CD4-positive, CD25-positive, alpha-beta regulatory T cell (primary cell): ENCODE measurements at places on chromosomes 12 and 14. TPM values are rescaled to one million over a fixed set of nuclear protein-coding genes. Genes with fewer than 3 reads are reported as not detected.

The GPR137C gene
- total RNA-seq, result 0.22 TPM

DNA sequence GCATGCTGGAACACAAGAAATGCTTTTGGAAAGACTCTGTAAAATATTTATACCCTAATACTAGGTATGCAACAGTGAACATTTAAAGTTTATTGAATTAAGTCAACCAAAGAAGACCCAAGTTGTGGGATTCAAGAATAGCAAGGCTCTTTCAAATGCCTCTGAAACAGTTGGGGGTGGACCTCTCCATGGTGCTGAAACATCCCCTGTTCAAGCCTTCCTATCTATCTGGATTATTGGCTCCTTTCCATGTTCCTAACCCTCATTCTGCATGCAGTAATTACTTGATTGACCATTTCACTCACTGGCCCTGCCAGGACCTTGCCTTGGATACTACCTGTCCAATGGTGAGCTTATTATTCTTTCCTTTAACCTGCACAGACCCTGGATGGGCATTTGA lies 349.7 kb downstream of the NRXN3 start:
- peak; percentile 24 for DNase-seq
- H3K4me1 ChIP-seq, result no peaks in the 10 kb centered on the region
- H3K27me3 ChIP-seq, result no peaks in the 10 kb centered on the region
- no peaks in the 10 kb centered on the region for H3K36me3 ChIP-seq
- no peak overlapping the region for H3K27ac ChIP-seq

The FAM90A1 gene
- total RNA-seq, result 0.67 TPM

The WSCD2 gene
- 2.3 TPM for total RNA-seq

DNA sequence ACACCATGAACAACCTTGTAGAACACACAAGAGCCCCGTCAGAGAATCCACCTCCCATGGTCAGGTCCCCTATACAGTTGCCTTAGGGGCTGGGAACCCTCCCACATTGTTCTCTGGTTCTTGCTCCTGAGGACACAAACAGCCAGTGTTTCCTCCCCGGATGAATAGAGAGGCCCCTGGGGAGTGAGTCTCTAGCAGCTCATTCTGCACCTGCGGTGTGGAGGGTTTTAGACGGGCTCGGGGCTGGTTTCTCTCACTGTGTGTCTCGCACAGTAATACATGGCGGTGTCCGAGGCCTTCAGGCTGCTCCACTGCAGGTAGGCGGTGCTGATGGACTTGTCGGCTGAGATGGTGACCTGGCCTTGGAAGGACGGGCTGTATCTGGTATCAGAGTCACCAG lies 1052.1 kb downstream of the TMEM121 start:
- no peaks in the 10 kb centered on the region for H3K36me3 ChIP-seq
- DNase-seq, result no peak
- H3K4me3 ChIP-seq, result no peak overlapping the region
- no peak overlapping the region for H3K27ac ChIP-seq

The NEUROD4 gene
- total RNA-seq, result not detected

GRCh38 chr14:106605548-106606448 lies 1079.4 kb downstream of the TMEM121 start:
- H3K27ac ChIP-seq, result no peak overlapping the region
- H3K4me3 ChIP-seq, result no peak overlapping the region
- H3K36me3 ChIP-seq, result no peaks in the 10 kb centered on the region
- peaks cover 7% of the 10 kb centered on the region for H3K27me3 ChIP-seq
- DNase-seq, result peak; percentile 76

- no peak overlapping the region for H3K4me3 ChIP-seq
- H3K4me1 ChIP-seq, result peaks cover 4% of the 10 kb centered on the region
- no peaks in the 10 kb centered on the region for H3K27me3 ChIP-seq
- no peak for DNase-seq
- no peaks in the 10 kb centered on the region for H3K36me3 ChIP-seq
Measured at GRCh38 chr12:124876171-124876570, 12.5 kb upstream of the SCARB1 start.

DNA sequence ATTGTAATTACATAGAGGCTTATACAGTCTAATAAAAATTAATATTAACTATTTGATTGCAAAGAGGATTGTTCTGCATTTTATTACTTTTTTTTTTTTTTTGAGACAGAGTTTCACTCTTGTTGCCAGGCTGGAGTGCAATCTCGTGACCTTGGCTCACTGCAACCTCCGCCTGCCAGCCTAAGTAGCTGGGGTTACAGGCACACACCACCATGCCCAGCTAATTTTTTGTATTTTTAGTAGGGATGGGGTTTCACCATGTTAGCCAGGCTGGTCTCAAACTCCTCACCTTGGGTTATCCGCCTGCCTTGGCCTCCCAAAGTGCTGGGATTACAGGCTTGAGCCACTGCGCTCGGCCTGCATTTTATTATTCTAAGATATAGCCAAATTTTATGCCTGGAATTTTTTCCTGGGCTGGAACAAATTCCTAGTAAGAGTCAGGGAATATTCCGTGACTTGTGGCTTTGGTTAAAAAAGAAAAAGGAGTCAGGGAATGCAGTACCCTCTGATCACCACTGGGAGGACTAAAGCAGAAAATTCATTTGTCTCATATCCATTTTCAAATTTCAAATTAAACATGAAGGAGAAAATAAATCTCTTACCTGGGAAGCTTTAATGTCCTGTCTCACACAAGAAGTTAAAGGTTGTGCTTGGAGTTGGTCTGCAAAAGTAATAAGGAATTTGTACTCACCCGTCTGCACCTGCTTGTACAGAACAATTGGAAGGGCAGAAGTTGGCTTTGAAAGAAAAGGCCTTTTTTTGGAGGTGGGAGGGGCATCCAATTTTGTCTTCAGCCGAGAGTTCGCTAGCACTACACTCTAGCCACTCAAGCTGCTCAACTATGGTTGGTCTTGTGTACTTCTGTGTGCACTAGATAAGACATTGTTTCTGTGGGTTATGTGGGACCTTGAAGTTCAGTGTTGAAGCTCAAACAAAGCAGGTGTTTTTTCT lies 8.7 kb downstream of the MARK3 start:
- peak; percentile 21 for DNase-seq
- peaks cover 65% of the 10 kb centered on the region for H3K4me1 ChIP-seq
- no peaks in the 10 kb centered on the region for H3K27me3 ChIP-seq
- H3K36me3 ChIP-seq, result no peaks in the 10 kb centered on the region

The OR6C68 gene
- total RNA-seq, result not detected

DNA sequence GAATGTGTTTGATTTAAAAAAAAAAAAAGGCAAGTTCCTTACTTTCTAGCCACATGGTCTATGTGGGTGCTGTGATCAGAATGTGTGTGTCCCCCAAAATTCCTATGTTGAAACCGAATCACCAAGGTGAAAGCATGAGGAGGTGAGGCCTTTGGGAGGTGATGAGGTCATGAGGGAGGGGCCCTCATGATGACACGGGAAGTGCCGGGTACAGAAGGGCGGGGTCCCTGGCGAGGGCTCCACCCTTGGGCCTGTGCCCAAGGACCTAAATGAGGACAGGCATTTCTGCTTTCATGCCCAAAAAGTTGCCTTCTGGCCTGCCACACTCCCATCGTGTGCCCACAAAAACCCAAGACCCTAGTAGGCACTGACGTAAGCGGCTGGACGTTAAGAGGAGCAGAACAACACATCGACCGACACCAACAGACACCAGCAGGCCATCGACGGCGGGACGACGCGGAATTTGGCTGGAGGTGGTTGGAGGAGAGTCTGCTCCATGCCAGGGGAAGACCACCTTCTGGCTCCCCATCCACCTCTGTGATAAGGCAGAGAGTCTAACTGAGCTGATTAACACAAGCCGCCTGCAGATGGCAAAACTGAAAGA lies 211.8 kb downstream of the FOXN3 start:
- no peak for DNase-seq
- no peaks in the 10 kb centered on the region for H3K27me3 ChIP-seq
- H3K36me3 ChIP-seq, result peaks cover 5% of the 10 kb centered on the region
- H3K4me1 ChIP-seq, result no peaks in the 10 kb centered on the region
- H3K4me3 ChIP-seq, result no peak overlapping the region

The ARID2 gene
- total RNA-seq, result 73.4 TPM

GRCh38 chr12:131218026-131218922 lies 264.6 kb downstream of the ADGRD1 start:
- H3K36me3 ChIP-seq, result no peaks in the 10 kb centered on the region
- no peak overlapping the region for H3K4me3 ChIP-seq
- H3K4me1 ChIP-seq, result no peaks in the 10 kb centered on the region
- H3K27ac ChIP-seq, result no peak overlapping the region

DNA sequence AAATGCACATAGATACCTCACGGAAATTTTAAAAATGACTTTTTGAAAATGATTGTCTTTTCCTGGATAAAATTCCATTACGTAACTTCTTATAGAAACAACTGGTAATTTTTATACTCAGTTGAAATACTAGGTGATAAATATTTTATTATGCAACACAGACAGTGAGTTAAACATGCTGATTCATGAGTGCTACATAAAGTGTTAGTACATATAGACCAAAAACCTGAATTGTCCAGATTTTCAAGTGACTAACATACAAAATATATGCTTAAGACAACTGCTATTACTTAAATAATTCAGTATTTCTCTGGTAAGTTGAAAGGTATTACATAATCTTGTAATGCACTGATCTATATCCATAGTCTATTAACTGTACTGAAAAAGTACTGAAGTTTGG lies 11.9 kb downstream of the PTPRO start:
- no peak for DNase-seq
- no peaks in the 10 kb centered on the region for H3K36me3 ChIP-seq
- no peaks in the 10 kb centered on the region for H3K4me1 ChIP-seq
- H3K27ac ChIP-seq, result no peak overlapping the region

DNA sequence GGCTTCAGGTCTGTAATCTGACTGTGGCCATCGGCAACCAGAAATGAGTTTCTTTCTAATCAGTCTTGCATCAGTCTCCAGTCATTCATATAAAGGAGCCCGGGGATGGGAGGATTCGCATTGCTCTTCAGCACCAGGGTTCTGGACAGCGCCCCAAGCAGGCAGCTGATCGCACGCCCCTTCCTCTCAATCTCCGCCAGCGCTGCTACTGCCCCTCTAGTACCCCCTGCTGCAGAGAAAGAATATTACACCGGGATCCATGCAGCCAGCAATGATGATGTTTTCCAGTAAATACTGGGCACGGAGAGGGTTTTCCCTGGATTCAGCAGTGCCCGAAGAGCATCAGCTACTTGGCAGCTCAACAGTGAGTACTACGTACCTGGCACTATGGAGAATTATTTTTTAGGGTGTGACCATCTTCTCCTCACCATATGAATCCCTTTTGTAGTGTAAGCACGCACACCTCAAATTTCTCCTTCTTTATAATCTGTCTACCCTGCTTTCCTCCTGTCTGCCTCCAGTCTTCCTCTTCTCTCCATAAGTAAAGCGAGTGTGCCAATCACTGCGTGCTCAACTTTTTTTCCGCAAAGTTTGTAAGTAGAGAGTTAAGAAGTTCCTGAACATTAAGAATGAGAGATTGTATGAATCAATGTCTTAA lies at the start of gene TPH2:
TSS of gene TPH2 (plus strand) at position 118 of the 658 bp plus-strand sequence. CDS start at position 260, 142 bp downstream.
- H3K27ac ChIP-seq, result no peak within 1 kb of the TSS
- DNase-seq, result peak; percentile 5
- H3K4me3 ChIP-seq, result no peak within 1 kb of the TSS

- H3K36me3 ChIP-seq, result peaks cover 71% of the 10 kb centered on the region
- no peak overlapping the region for H3K27ac ChIP-seq
- no peaks in the 10 kb centered on the region for H3K27me3 ChIP-seq
- no peaks in the 10 kb centered on the region for H3K4me1 ChIP-seq
- no peak for DNase-seq
Measured at GRCh38 chr12:132056951-132057350, 87.2 kb downstream of the DDX51 start.

DNA sequence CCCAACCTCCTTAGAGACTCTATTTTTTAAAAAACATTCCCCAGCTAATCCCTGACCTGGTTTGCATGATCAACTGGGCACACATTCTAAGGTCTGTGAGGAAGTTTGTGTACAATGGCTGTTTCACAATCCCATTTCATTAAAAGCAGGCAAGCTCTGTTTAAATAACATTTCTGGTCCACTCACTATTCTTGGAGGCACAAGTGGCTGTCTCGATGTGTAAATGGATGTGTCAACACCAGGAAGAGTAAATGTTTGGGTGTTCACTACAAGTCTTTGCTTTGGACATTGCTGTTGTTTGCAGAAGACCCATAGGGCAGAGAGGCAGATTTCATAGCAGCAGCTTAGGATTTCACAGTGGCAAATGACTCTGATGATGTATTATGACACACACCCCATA lies 98.3 kb downstream of the PDZRN4 start:
- H3K4me3 ChIP-seq, result no peak overlapping the region
- no peaks in the 10 kb centered on the region for H3K4me1 ChIP-seq
- no peaks in the 10 kb centered on the region for H3K36me3 ChIP-seq

DNA sequence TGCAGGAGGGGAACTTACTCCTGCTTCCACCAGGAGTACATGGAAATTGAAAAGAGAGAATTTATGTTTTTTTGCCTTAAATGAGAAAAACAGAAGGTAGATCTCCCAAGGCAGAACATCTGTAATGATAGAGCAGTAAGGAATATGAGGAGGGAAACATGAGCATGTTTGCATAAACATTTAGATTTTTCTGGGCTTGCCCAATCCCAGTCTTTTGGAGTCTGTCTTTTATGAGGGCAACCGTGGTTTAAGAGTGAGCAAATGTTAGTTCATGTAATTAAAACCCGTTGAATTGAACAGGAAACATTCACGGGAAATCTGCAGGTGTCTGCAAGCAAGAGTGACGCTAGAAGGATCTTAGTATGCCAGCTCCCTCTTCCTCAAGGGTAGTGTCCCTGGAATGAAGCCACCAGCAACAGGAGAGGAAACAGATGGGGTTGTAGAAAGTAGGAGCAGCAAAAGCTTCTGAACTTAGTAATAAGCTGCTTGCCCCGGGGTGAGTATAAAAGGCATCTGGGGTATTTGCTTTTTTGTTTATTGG lies 79.3 kb downstream of the ARF6 start:
- H3K27ac ChIP-seq, result peak overlapping the region; percentile 87
- DNase-seq, result no peak
- H3K36me3 ChIP-seq, result no peaks in the 10 kb centered on the region
- peak overlapping the region; percentile 75 for H3K4me3 ChIP-seq
- H3K4me1 ChIP-seq, result peaks cover 52% of the 10 kb centered on the region
- H3K27me3 ChIP-seq, result no peaks in the 10 kb centered on the region

The C1RL gene
- 21.0 TPM for total RNA-seq

DNA sequence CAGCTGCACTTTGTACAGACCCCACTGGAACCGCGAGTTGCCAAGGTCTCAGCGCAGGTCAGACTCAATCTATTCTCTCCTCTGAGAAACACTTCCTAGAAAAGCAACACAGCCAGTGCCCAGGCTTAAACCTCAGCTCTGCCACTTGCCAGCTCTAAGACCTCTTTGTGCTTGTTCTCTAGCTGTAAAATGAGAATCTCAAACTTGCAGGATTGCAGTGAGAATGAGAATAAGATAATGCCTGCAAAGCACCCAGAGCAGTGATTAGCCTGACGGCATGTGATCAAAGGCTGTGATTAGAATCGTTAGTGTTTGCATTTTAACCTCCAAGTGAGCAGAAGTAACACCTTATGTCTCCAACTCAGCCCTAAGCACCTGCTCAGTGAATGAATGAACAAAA lies 21.3 kb downstream of the ANO2 start:
- no peak overlapping the region for H3K4me3 ChIP-seq
- H3K36me3 ChIP-seq, result no peaks in the 10 kb centered on the region

DNA sequence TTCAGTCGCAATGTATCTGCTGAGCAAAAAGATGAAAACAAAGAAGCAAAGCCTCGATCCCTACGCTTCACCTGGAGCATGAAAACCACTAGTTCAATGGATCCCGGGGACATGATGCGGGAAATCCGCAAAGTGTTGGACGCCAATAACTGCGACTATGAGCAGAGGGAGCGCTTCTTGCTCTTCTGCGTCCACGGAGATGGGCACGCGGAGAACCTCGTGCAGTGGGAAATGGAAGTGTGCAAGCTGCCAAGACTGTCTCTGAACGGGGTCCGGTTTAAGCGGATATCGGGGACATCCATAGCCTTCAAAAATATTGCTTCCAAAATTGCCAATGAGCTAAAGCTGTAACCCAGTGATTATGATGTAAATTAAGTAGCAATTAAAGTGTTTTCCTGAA lies 19.8 kb downstream of the CKB start:
- H3K27ac ChIP-seq, result no peak overlapping the region
- DNase-seq, result no peak
- H3K4me1 ChIP-seq, result no peaks in the 10 kb centered on the region
- H3K36me3 ChIP-seq, result peaks cover 54% of the 10 kb centered on the region
- no peak overlapping the region for H3K4me3 ChIP-seq
- H3K27me3 ChIP-seq, result no peaks in the 10 kb centered on the region
